Esophagus mucosa (tissue), 1 donor: ENCODE measurements at places on chromosomes 4 and X. TPM values are rescaled to one million over a fixed set of nuclear protein-coding genes. Genes with fewer than 3 reads are reported as not detected.

DNA sequence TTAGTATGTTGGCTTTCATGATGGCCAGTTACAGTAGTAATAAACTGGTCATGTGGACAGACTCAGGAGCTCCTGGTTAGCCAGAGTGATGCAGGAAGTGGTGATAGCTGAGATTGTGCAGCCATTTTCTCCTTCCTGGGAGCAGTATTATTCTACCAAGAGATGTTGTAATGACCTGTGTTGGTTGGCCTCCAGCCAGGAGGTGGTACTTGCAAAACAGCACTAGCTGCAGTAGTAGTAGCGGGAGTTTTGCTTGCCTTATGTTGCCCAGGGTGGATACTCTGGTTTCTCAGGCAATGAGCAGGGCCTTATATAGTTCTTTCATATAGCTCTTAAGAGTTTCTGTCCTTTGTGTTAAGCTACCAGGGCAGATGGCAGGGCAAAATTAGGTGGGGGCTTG is 998.8 kb downstream of the GLUD2 start:
- no peak for ATAC-seq

- ATAC-seq = no peak
Measured at GRCh38 chr4:109425405-109425804, 8.2 kb upstream of the SEC24B start.

GRCh38 chr4:17876943-17877342 is 66.2 kb downstream of the NCAPG start:
- no peak for ATAC-seq

FAAH2 gene
- total RNA-seq = 4.8 TPM

NAP1L2 gene
- total RNA-seq = 0.92 TPM
